HepG2 (cell line): ENCODE measurements at places on chromosomes 11 and 22.
A peak's percentile ranks its signal among the peaks of the same experiment; 100 is the strongest.

- DNase-seq, result peak; percentile 54
Measured at GRCh38 chr11:62398011-62398994, 20.5 kb upstream of the SCGB1A1 start.

DNA sequence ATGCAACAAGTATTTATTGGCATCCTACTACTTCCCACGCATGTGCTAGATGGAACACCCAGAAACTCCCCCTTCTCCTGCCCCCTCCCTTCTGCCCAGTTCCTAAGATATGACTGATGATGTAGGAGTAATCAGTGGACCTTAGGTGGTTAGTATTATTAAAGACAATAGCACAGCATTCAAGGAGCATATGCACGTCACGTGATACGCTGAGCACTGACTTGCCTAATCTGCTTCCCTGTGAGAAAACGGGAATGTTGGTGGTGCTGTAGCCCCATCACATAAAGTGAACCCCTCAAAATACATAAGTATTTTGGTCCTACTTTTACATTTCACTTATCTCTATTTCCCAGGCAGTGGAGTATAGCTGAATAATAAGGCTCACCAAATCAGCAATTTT, 12.4 kb downstream of the DRD2 start:
- DNase-seq, result no peak

- DNase-seq, result no peak
Measured at GRCh38 chr11:47857892-47858543, 9.9 kb upstream of the NUP160 start.

- DNase-seq, result peak; percentile 49
Measured at GRCh38 chr11:44632466-44633123, 67.1 kb downstream of the CD82 start.

GRCh38 chr11:34564406-34564805, 50.8 kb upstream of the ELF5 start:
- DNase-seq, result no peak
